ENCODE measurements at places on chromosomes 7 and 10. TPM values are rescaled to one million over a fixed set of nuclear protein-coding genes. Genes with fewer than 3 reads are reported as not detected.

DNA sequence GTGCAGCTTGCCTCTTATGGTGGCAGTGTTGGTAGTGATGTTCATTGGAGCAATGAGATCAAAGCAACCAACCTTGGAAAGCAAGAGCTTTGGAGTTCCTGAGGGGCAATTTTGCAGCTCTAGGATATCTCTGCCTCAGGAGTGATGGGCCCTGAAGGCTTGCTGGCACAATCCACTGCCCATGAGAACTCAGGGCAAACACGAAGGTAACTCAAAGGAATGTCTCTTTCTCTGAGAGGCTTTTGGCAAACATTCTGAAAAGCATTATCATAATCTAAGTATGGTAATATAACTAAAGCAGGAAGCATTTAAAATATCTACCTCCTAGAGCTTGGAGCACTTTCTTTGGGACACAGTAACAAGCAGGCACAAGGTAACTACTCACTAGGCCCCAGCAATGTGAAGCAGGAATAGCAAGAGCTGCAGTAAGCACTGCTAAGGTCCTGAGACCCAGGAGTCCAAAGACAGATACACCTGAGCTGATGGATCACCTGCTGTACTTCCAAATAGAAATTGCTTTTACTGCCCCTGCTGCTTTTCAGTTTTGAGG, 103.1 kb downstream of the NRF1 start:
- DNase-seq = no peak

GRCh38 chr10:60732198-60732806, 46.0 kb upstream of the CDK1 start:
- no peak for DNase-seq

- DNase-seq = no peak
Measured at GRCh38 chr7:44748948-44749731, 493 bp downstream of the ZMIZ2 start.

DNA sequence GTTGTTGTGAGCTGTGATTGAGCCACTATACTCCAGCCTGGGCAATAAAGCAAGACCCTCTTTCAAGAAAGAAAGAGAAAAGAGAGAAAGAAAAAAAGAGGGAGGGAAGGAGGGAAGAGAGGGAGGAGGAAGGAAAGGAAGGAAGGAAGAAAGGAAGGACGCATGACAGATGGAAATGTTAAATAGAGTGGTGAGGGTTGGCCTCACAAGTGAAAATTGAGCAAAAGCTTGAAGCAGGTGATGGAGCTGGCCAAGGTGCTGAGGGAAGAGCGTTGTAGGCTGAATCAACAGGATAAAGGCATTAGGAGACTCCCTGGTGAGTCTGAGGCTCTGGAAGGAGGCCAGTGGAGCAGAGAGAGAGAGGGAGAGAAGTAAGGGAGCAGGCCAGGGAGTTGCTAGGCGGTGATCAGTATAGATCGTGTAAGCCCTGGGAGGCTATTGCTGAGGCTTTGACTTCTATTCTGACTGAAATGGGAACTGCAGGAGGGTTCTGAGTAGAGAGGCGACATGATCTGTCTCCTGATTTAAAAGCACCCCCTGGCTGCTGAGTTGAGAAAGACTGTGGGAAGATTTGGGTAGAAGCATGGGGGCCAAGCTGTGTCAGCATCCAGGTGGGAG, 26.5 kb upstream of the TMEM248 start:
- no peak for DNase-seq

The LHPP gene
- 9.1 TPM for total RNA-seq

The TMEM213 gene
- total RNA-seq = not detected

The CNNM1 gene
- 0.10 TPM for total RNA-seq
